ENCODE measurements at places on chromosomes 7 and 10.
A peak's percentile ranks its signal among the peaks of the same experiment; 100 is the strongest.

DNA sequence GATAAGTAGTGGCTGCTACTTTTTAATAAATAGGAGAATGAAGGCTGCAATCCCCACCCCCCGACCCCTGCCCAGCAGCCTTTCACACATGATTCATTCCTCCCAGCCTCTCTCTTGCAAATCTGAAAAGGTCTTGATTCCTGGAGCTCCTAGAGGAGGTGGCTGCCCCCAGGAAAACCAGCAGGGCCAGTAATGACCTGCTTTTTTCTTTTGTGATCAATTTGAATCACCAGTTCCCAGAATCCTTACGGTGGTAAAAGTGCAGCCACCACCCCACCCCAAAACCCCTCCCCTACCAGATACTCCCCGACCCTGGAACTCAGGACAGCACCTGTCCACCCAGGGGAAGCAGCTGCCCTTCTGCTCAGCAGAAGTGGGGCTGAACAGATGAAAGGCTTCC, 108.9 kb downstream of the C10orf105 start:
- DNase-seq: no peak

- DNase-seq: no peak
Measured at GRCh38 chr10:34364253-34365037, 450.7 kb downstream of the PARD3 start.

DNA sequence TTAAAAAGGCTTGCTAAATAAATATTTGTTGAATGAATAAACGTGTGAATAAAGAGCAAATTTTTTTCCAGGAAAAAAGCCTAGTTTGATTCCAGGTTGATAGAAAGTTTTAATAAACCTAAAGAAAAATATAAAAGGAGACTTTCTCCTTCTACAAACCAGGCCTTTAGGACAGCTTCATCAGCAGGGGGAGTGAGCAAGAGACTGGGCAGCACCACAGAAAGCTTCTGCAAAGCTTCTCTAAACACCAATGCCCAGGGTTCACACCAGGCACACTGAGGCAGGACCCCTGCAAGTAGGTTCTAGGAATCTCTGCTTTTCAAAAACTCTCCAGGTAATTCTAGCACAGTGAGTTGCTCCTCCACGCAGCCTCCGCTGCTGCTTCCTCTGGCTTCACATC, 66.4 kb upstream of the SEC61G start:
- no peak for DNase-seq

GRCh38 chr7:82445271-82445670, 1.7 kb upstream of the CACNA2D1 start:
- no peak for DNase-seq

DNA sequence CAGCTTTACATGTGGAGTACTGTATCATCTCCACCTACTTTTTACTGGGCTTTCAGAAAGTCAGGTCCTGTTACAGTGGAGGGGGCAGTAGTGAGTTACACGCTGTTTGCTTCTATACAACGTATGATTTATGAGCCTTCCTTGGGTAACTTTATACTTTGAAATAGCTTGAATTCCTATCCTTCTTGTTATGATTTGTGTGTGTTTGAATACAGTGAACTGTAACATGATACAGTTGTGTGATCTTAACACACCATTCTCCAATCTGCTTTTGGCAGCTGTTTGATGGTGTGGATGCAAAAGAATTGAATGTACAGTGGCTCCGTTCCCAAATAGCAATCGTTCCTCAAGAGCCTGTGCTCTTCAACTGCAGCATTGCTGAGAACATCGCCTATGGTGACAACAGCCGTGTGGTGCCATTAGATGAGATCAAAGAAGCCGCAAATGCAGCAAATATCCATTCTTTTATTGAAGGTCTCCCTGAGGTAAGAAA, 41.7 kb downstream of the SP8 start:
- DNase-seq: no peak

DNA sequence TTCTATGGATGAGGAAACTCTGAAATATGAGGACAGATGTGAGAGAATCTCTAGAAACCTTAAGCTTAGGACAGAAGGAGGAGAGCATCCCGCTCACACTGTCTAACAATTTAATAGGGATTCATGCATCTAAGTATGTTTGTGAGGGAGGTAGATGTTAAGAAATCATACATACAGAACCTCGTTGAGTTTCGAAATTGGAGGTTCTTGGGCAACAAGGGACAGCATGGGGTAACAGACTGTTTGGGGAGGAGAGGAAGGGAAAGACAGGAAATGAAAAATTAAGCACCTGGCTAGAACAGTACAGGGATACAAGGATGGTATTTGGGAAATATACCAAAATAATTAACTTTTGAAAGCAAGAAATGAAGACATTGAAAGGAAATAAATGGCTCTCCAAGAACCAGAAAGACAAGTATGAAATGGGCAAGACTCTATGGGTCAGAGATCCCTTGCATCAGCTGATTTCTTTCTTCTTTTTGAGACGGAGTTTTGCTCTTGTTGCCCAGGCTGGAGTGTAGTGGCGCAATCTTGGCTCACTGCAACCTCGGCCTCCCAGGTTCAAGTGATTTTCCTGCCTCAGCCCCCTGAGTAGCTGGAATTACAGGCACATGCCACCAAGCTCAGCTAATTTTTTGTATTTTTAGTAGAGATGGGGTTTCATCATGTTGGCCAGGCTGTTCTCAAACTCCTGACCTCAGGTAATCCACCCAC, 207.9 kb downstream of the CTNNA3 start:
- DNase-seq: no peak

- DNase-seq: no peak
Measured at GRCh38 chr7:143279186-143280098, 5.3 kb upstream of the TMEM139 start.

- no peak for DNase-seq
Measured at GRCh38 chr7:130379019-130379418, 1.3 kb upstream of the CPA1 start.

- DNase-seq: no peak
Measured at GRCh38 chr7:16850614-16851466, 30.9 kb downstream of the AGR3 start.

DNA sequence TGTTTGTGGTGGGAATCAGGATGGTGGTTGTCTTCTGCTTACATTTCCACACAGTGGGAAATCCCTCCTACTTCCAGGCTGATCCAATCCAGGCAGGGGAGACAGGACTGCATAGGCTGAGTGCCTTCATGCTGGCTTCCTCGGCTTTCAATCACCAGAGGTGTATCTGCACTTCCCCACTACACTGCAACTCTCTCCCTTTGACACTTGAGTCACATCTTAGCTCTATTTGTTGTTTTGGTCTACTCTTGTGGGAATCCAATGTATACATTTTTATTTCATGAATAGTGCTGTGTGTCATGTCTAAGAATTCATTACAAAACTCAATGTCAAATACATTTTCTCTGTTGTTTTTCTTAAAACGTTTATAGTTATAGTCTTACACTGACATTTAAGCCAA, 735.6 kb downstream of the XPNPEP1 start:
- no peak for DNase-seq

GRCh38 chr7:151699928-151700319, 177.0 kb downstream of the PRKAG2 start:
- no peak for DNase-seq

DNA sequence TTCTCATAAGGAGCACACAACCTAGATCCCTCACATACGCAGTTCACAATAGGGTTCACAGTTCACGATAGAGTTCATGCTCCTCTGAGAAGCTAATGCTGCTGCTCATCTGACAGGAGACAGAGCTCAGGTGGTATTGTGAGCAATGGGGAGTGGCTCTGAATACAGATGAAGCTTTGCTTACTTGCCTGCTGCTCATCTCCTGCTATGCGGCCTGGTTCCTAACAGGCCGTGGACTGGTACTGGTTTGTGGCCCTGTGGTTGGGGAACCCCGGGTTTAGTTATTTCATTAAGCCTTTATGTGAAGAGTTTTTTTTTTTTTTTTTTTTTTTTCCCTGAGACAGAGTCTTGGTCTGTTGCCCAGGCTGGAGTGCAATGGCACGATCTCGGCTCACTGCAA, 19.4 kb downstream of the SLK start:
- peak; percentile 48 for DNase-seq

GRCh38 chr7:110600956-110601355, 490.0 kb upstream of the LRRN3 start:
- DNase-seq: no peak

- no peak for DNase-seq
Measured at GRCh38 chr10:113853578-113854012, 287 bp downstream of the DCLRE1A start.

GRCh38 chr7:78317371-78317770, 518.8 kb downstream of the PHTF2 start:
- no peak for DNase-seq

- no peak for DNase-seq
Measured at GRCh38 chr7:35605760-35606159, 89.2 kb downstream of the HERPUD2 start.

GRCh38 chr7:114182837-114183236, 231.8 kb upstream of the FOXP2 start:
- DNase-seq: no peak

- DNase-seq: no peak
Measured at GRCh38 chr10:1933215-1933614, 195.9 kb upstream of the ADARB2 start.

GRCh38 chr10:35349389-35349915, 13.1 kb downstream of the CCNY start:
- no peak for DNase-seq

DNA sequence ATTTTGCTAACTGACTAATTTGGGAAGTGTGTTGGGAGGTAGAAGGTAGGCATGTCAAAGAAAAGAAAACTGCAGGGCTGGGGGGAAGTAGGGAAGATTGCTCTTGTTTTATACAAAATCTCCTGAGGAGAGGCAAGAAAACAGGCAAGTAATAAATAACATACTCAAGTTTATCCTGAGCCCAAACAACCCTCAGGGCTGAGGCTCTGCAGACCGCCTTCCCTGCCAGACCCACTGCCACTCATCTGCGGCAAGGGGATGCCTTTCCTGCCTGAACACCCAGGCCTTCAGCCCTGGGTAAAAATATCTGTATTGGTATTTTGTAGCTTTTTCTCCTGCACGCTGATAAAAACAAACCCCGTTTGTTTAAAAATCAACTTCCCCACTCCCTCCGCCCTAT, 399.8 kb upstream of the NFE2L3 start:
- DNase-seq: no peak

GRCh38 chr10:106708506-106708905, 456.0 kb downstream of the SORCS1 start:
- no peak for DNase-seq

DNA sequence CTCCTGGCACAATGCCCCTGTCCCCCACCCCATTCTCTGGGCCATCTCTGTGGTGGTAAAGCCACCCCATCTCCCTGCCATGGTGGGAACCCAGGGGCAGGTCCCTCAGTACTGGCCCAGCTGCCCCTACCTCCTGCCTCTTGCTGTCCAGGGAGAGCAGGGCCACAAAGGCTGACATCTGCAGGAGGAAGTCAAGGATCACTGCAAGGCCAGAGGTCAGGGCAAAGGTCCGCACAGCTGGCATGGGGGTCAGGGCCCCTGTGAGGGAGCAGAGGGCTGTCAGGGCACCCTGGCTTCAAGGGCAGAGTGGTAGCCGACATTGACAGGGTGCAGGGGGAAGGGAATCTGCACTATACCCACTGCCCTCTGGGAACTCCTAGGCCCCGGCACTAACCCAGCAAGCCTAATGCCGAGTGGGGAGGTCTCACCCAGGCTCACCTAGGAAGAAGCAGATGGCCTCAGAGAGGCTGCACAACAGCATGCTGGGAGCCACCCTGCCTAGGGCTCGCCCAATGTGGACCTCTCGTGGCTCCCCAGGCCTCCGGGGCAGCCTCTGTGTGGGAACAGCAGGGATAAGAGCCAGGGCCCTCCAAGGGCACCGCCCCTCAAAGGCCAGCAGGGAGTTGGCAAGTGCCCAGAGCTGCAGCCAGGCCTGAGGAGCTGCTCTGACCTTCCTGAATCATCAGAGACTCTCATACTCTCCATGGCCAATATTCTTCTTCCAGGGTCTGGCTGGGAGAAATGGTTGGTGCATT, 7.7 kb downstream of the NPC1L1 start:
- DNase-seq: no peak

GRCh38 chr7:92246360-92247101, 757 bp downstream of the ANKIB1 start:
- peak; percentile 10 for DNase-seq

DNA sequence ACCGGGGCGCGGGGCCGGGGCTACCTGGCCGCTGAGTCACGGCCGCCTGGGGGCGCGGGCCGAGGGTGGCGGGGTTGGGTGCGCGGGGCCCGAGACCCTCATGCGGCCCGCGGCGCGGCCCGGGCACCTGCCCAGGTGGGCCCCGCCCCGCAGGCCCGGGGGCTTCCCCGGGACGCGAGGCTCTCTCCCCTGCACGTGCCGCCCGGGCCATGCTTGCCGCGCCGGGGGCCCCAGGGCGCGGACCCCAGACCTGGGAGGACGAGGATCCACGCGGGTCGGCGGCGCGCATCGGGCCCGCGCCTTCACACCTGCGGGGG, 402 bp downstream of the MAFK start:
- no peak for DNase-seq

GRCh38 chr7:109901926-109902325, 1189.0 kb upstream of the LRRN3 start:
- DNase-seq: no peak

DNA sequence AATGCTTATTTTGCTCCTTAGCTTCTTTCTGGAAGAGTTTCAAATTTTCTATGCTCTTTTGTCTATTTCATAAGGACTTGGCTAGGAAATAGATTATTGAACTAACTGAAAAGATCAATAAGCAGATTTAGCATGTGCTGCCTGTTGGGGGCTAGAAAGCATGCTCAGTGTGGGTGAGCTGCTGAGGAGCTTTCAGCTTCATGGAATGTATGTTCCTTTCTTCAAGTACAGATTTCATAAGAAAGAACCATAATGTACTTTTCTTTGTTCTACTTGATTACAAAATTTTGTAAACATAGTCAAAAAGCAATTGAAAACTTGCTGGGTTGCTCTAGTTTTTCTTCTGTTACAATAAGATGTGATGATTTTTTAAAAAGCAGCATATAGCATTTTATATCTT, 73.8 kb downstream of the TAF3 start:
- DNase-seq: no peak

GRCh38 chr7:29809533-29810155, 3.3 kb downstream of the WIPF3 start:
- DNase-seq: no peak

DNA sequence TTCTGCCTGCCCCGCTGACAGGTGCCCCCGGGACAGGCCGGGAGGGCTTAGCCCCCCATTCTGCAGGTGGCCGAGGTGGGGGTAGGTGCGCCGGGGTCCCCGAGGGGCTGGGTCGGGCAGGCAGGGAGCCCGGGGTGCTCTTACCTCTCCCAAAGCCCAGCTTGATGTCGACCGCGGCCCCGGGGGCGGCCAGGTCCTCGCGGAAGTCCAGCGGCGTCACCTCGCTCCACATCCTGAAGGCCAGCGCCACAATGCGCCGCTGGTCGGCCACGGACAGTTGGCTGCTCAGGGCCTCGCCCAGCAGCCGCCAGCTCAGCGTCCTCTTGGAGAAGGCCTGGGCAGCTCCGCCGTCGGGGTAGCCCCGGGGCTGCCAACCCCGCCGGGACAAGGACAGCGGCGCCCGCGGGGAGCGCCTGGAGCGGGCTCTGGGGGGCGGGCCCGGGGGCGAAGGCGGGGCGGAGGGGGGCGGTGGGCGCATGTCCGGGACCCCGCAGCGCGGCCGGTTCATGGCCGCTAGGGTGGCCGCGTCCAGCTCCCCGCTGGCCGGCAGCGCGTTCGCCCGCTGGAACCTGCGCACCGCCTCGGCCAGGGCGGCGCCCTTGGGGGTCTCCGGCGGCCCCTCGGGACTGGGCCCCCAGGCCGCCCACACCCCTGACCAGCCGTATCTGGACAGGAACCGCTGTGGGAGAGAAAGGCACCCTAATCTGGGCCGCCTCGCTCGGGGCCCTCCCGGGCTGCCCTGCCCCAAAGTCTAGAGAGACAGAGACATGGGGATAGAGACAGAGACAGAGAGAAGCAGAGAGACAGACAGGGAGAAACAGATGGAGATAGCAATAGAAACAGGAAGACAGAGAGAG, 1.7 kb downstream of the MMP21 start:
- no peak for DNase-seq

GRCh38 chr10:36280321-36280741, 638.2 kb upstream of the FZD8 start:
- DNase-seq: no peak
